ENCODE measurements at places on chromosomes 12 and 14.

GRCh38 chr12:5305425-5305824 is 126.5 kb upstream of the NTF3 start:
- no peak for DNase-seq

DNA sequence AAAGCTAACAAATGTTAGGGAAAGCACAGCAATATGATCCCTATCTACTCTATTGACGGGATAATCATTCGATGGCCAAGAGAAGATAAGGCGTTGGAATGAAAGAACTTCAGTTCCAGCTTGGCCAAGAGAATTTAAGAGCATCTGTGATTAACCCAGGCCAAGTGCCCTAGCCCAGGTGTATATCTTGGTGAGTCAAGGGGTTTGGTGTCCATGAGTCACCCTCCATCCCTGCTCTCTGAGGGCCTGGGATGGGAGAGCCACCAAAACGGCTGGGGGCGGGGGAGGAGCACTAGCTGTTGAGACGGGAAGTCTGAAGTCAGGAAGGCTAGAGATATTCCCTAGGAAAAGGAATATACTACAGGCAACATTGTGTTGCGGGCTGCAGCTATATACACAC is 13.0 kb downstream of the TBPL2 start:
- DNase-seq: no peak

DNA sequence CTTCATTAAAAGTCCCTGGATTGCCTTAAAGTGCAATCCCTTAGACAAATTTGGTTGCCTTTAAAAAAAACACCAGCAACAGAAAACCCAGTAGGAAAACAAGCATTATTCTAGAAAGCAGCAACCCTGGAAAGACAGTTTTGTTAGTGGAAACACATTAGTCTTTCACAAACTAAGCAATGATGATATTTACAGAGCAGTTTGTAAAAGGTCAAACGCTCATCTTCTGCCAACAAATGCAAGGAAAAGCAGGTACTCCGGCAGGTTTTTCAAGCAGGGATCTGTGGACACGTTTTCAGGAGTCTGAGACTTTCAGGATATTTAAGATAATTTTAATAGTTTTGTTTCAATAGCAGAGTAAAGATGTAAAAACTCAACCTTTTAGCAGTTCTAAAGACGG is 202.2 kb downstream of the EXOC5 start:
- no peak for DNase-seq

DNA sequence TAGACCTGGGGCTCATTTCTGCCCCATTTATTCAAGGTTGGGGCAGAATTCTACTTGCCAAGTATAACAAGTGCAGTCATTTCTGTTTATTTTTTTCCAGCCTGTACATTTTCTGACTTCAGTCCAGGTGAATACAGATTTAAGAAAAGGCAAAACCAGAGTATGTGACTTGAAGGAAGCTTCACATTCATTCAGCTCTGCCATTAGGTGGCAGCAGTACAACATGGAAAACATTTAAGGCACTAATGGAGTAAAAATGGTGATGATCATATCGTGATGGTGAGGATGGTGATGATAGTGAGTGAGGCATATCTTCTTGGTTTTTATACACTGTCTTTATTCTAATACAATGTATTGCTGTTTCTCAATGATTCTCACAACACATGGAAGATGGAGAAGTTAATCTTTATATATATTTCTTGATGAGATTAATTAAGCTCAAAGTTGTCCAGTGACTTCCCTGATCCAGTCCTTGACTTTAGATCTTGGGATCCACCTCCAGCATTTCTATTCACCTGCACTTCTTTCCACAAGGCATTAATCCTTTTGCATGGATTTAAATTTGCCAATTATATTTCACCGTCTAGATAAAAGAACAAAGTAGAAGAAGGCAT is 176.7 kb upstream of the SEL1L start:
- peak; percentile 39 for DNase-seq

GRCh38 chr14:54564071-54564867 is 2.7 kb upstream of the SAMD4A start:
- DNase-seq: no peak

DNA sequence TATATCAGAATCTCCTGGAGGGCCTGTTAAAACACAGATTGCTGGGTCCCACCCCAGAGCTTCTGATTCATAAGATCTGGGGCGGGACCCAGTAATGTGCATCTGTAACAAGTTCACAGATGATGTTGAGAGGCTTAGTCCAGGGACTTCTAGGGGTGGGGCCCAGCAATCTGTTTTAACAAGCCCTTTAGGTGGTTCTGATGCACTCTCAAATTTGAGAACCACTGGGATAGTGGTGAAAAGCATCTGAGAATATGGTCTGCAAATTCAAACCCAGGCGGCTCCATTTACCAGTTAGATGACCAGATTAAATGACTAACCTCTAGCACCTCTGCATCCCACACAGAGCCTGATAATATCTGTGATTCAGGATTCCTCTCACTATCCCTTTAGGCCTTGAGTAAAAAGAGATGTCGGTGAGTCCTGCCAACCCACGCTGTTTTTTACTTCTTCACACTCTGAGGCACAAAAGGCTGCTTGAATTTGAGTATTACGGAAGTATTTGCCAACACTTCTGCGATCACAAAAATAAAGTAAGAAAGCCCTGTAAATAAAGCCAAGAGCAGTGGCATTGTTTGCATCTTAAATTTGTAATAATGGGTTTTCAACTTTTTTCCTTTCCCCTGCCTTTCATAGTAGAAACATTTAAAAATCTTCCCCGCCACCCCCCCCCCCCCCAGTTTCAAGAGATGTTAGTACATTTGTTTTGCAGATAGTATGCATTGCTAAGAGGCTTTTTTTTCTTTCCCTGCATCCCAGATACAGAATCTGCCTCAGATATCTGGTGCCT is 1.8 kb upstream of the FRS2 start:
- DNase-seq: no peak

- DNase-seq: peak; percentile 70
Measured at GRCh38 chr14:105485739-105486162, 935 bp upstream of the CRIP1 start.

DNA sequence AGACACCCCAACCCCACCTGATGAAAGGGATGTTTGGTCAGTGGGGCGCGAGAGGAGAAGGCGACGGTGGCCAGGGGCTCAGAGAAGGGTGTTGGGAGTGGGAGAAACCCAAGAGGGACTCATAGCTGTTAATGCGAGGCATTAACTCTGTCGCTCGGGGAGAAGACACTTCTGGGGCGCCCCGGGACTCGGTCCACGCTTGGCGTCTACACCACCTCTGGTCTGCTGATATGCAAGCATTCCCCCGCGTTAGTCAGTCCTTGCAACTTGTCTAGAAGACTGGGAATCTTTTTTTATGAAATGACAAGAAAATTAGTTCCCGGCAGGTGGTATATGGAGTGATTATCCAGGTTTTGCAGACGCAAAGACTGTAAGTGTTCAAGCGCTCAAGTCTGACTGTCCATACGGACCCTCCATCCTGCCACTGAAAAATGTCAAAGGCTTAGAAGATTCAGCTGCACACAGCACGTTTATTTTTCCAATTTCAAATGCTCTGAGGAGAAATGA is 360 bp upstream of the SLC35F4 start:
- DNase-seq: no peak

GRCh38 chr14:93962701-93963601 is 13.4 kb downstream of the ASB2 start:
- no peak for DNase-seq

DNA sequence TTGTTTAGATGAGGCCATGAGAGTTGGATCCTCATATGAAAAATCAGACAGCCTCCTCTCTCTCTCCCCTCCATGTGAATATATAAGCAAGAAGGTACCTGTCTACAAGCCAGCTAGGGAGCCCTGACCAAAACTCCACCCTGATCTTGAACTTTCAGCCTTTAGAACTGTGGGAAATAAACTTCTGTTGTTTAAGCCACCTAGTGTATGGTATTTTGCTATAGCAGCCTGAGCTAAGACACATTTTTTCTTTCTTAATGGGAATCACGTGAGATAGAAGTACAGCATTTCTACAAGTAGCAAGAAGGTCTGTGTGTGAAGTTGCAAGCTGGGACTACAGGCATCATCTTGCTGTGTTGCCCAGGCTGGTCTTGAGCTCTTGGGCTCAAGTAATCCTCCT is 16.3 kb upstream of the ABHD12B start:
- DNase-seq: no peak

DNA sequence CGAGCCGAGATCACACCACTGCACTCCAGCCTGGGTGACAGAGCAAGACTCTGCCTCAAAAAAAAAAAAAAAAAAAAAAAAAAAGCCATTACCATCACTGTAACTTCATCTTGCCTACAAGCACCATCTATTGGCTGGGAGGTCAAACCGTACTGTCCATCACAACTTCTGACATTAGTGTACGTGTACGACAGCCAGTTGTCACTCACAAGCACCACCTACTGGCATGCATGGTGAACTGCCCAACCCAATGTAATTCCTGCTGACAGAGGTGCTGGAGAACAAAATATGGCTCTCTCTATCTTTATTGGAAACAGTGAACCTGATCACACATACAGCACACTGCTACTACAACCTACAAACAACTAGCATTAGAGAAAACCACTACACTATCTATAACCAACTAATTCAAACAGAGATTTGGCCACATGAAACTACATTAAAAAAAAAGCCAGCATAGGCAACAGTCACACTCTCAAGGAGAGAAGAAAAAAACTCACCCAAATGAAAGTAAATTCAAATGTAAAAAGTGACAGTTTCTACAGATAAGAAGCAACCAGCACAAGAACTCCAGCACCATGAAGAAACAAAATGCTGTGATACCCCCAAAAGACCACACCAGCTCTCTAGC is 82.3 kb downstream of the PUS7L start:
- DNase-seq: peak; percentile 55

DNA sequence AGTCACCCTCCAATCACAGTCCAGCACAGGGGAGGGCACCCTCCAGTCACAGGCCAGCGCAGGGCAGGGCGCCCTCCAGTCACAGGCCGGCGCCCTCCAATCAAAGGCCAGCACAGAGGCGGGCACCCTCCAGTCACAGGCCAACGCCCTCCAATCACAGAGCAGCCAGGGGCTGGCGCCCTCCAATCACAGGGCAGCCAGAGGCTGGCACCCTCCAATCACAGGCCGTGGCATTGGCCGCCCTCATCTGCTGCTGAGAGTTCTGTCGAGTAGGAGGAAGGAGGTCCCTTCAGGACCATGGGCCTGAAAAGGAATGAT is 26.6 kb downstream of the DDX51 start:
- peak; percentile 73 for DNase-seq

- no peak for DNase-seq
Measured at GRCh38 chr12:105622220-105622619, 291.7 kb downstream of the C12orf75 start.

DNA sequence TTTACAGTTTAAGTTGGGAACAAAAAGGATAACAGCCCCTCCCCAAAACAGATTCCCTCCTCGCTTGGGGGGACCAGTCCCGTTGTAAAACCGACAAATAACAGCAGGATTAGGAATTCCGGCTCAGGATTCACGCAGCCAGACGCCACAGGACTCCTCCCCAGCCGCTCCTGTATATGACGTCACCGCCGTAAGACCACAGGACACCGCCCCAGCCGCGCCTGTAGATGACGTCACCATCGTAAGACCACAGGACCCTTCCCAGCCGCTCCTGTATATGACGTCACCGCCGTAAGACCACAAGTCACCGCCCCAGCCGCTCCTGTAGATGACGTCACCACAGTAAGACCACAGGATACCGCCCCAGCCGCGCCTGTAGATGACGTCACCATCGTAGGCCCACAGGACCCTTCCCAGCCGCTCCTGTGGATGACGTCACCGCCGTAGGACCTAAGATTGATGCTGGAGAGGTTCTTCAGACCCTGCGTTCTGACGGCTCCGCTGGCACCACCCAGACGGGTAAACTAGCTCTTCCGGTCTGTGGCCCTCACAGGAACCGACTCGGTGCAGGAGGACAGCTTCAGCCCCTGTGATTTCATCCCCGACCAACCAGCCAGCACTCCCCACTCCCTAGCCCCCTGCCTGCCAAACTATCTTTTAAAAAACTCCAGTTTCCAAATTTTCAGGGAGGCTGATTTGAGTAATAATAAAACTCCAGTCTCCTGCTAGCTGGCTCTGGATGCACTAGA is 43.9 kb upstream of the FBRSL1 start:
- DNase-seq: peak; percentile 72

DNA sequence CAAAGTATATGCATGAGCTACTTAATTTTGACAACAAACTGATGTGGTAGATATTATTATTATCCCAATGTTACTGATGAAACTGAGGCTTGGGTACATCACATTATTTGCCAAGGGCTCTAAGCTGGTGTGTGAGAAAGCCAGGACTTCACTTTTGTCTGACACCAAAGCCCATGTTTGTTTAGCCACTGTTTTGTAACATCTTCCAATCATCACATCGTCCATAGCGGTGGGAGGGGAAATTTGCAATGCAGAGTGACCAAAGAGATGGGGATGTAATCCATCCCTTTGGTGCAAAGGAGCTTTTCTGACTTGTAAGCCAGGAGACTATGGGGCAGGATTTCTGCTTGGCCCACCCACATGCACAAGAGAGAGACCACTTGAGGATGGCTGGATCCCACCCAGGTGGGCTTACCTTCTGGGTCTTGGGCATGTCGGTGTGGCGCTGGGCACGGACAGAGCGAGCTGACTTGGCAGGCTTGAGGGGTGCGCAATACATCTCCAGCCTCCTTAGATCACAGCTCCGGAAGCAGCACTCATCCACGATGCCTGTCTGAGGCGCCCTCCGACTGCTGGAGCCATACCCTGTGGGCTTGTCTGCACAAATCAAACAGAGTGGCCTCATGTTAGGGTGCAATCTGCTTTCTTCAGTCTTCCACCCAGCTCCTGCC is 61.1 kb downstream of the IGF1 start:
- DNase-seq: no peak

DNA sequence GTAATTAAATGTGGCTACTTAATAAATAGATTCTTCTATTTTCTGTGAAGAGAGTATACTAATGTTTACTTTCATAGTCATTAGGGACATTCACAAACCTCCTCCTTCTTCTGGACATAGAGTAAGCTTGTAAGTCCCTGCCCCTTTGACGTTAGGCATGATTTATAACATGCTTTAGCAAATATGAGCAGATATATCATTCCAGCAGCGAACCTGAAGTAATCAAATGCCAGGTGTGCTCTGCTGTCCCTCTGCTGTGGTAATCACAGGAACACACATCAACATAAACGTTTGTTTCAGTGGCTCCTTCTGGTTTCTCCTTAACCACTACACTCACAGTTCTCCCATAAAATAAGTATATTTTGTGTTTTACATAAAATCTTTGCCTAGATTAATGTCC is 961.8 kb downstream of the FLRT2 start:
- no peak for DNase-seq

DNA sequence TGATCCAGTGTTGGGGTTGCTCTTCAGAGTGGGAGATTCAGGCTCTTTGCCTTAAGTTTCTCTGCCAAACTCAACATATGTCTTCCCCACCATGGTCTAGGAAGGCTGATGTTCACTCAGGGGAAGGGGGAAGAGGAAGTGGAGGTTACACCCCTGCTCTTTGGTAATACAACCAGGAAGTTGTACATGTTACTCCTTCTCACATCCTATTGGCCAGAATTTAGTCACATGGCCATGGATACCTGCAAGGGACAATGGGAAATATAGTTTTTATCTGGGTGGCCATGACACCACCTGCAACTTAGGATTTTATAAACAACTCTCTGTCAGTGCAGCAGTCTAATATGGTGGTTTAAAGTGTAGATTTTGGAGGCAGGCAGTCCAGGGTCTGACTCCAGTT is 150.9 kb downstream of the TBX5 start:
- no peak for DNase-seq
